Kidney (tissue), 22 donors: ENCODE measurements at places on chromosomes 3 and 15. TPM values are rescaled to one million over a fixed set of nuclear protein-coding genes. Genes with fewer than 3 reads are reported as not detected.

The MFN1 gene
- polyA plus RNA-seq, result 16.6 TPM

The EXD1 gene
- polyA plus RNA-seq, result not detected

GRCh38 chr3:190677001-190677400 lies 163.1 kb downstream of the IL1RAP start:
- no peak for DNase-seq

GRCh38 chr3:193129607-193130006 lies 111.4 kb upstream of the PLAAT1 start:
- DNase-seq, result peak; percentile 2
